ENCODE measurements at places on chromosomes 12 and 14.

GRCh38 chr12:90858252-90858651, 96.7 kb downstream of the CCER1 start:
- no peak for DNase-seq

DNA sequence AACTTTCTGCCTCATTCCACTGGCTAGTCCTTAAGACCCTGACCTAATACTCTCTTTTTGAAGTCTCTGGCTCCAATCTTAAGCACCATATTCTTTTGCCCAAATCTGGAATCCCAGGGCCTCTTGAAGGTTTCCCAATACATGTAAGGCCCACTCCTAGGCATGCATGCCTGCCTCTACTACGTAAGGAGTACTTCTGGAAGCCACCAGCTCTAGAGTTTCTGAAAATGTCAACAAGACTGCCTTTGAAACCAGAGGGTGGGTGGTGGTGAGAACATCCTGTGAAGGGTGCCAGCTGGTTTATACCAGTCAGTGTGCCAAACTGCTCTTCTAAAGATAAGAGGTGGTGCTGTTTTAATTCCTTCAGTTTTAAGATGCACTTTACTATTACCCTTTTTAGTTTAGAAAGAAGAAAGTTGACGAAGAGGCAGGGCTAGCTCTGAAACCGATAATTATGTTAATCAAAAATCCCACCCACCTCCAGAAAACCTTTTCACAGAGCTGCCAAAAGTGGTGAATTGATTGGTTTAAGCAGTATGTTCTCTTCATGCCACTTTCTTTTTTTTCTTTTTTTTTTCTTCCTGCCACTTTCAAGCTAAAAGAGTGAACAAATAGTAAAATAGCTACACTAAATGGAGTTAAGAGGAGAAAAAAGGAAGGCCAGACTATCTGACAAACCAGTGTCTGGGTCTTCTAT, 8.7 kb upstream of the WDR89 start:
- no peak for DNase-seq

DNA sequence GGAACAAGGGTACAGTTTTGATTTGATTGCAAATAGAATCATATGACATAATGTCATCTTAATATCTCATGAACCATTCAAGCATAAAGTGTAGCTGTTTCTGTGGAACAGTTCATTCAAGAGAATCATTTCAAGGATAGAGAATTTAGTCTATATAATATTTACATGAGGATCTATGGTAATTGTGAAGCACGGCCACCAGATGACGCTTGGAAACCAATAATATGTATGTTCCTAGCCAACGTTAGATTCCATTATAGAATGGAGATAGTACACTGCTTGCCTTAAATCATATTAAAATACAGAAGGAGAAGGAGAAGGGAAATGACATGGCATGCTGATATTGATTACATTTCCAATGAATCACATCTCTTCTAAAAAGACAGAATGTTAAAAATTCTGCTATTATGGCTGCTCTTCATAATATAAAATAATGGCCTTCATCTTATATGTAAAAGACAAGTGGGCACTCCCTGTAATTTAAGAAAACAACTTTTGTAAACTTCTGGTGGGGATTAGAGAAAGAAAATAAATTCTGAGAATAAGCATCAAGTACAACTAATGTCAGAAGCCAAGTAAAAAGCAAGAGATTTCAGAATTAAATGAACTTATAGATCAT, 351.0 kb downstream of the NAV3 start:
- no peak for DNase-seq

DNA sequence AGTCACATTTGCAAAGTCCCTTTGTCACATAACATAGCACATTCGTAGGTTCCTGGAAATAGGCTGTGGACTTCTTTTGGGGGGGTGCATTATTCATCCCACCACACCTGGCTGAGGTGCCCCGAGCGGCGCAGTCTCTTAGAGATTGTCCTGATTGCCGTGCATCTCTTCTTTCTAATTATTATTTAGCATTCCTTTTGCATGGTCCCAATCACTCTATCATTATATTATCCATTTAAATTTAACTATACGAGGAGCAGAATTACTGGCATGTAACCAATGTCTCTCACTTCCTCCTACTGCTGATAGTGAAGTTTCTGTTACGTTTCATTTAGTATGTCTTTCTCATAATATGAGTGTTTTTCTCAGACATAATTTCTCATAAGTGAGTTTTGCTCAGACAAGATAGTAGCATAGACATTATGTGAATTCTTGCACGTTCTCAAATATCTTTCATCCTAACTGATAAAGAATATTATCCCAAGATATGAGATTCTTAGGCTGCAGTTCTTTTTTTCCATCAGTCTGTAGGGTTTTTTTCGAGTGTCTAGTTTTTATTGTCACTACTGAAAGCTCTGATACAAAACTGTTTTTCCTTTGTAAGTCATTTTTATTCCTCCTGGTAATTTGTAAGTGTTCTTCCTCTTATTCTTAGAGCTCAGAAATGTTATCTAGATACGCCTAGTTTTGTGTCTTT, 444.3 kb downstream of the NELL2 start:
- DNase-seq = no peak

DNA sequence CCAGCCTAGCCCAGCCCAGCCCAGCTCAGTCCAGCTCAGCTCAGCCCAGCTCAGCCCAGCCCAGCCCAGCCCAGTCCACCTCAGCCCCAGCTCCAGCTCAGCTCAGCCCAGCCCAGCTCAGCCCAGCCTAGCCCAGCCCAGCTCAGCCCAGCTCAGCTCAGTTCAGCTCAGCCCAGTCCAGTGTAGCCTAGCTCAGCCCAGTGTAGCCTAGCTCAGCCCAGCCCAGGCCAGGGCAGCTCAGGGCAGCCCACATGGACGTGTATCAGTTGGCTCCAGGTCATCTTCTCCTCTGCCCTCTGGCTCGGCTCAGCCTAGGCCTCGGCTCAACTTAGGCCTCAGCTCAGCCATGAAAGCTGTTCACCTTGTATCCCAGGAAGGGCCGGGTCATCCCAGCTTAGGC, 64.7 kb downstream of the TMEM121 start:
- no peak for DNase-seq

DNA sequence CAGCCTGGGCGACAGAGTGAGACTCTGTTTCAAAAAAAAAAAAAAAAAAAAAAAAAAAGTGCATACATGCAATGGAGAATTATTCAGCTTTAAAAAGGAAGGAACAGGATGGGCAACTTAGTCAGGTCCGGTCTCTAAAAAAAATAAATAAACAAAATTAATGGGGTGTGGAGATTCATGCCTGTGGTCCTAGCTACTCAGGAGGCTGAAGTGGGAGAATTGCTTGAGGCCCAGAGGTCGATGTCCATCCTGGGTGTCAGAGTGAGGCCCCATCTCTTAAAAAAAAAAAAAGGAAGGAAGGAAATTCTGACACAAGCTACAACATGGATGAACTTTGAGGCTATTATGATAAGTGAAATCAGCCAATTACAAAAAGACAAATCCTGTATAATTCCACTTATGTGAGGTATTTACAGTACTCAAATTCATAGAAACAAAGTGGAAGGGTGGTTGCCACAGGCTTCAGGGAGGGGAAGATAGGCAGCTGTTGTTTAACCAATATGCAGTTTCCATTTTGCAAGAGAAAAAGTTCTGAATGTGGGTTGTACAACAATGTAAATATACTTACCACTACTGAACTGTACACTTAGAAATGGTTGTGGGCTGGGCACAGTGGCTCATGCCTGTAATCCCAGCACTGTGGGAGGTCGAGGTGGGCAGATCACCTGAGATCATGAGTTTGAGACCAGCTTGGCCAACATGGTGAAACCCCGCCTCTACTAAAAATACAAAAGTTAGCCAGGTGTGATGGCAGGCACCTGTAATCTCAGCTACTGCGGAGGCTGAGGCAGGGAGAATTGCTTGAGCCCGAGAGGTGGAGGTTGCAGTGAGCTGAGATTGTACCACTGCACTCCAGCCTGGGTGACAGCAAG, 12.3 kb upstream of the APOF start:
- no peak for DNase-seq

DNA sequence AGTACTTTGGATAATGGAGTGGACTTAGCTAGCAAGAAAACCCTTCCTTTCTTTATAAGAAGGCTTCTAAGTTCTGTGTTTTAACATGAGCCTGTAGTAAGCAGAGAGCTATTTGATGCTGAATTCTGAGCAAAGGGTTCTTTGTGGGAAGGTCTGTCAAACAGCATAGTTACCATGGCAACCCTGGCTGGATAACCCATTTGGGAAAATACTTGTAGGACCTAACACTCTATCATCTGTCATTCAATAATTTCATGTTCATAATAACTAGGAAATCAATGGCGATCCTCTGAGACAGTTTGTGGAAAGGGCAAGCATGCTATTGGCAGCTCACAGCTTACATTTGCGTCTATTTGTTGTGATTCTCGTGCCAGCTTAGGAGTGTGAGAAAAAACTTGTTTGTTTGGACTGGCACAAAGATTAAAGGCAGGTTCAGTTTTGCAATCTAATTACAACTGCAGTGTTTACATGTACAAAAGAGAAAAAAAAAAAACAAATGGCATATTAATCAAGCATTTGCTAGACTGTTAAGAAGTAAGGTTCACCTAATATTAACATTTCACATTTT, 219.2 kb downstream of the PDZRN4 start:
- DNase-seq = no peak

- DNase-seq = no peak
Measured at GRCh38 chr12:82912406-82912805, 225.7 kb downstream of the TMTC2 start.

- no peak for DNase-seq
Measured at GRCh38 chr12:5889381-5890047, 55.5 kb downstream of the ANO2 start.

DNA sequence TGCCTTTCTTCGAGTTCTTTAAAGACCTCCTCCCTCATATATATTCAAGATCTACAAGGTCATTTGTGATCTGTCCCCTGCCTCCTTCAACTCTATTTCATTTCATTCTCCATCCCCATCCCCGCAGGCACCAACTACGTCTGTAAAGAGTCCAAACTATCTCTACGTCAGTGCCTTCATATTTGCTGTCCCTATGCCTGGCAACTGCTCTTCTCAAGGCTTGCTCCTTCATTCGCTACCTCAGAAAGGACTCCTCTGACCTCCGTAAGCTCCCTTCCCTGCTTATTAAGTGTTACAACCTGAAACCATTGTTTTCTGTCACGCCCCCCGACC, 650 bp downstream of the LLPH start:
- peak; percentile 12 for DNase-seq

DNA sequence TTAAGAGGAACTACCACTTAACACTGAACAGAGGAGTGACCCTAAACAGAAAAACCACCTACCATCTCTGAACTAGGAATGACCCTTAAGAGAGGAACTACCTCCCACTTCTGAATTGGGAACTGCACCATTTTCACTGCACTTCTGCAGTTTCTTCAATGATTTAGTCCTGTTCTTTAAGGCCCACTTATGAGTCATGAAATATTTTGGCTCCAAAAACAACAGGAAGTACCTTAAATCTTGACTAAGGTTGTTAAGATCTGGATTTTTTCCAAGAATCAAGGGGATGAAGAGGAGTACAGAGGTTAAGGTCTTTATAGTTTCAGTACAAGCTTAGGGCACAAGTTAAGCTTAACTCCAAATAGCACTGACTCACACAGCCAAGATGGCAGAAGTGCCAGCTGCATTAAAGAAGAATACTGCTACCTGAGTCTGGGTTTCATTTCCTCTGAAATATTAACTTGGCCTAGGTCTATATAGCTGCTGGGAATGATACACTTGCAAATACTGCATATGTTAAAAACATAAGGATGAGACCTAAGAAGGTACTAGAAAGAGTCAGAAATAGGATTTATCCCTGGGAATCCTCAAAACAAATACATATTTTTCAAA, 4.2 kb downstream of the NPC2 start:
- DNase-seq = peak; percentile 95

DNA sequence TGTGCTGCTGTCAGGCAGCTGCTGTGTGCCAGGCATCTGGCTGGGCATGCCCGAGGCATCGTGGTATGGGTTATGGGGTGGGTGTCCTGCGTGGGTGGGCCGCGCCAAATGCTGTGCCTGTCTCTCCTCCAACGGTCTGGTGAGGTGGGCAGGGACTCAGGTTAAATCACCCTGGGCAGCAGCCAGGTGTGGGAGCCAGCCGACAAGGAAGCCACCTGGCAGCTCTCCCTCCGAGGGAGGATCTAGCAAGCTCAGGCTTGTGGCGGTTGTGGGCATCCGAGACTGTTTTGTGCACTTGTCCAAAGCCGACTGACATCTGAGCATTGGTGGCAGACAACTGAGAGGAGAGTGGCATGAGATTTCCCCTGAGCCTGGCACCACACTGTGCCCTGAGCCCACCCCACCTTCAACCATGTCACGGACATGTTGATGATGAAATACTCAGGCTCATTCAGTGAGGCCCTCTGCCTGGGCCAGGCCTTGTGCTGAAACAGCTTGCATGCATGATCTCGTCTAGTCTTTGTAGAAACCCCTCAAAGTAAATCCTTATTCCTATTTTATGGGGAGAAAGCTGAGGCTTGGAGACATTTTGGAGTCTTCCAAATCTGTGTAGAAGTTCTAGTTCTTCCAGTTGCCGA, 181.8 kb upstream of the MYL2 start:
- DNase-seq = no peak

DNA sequence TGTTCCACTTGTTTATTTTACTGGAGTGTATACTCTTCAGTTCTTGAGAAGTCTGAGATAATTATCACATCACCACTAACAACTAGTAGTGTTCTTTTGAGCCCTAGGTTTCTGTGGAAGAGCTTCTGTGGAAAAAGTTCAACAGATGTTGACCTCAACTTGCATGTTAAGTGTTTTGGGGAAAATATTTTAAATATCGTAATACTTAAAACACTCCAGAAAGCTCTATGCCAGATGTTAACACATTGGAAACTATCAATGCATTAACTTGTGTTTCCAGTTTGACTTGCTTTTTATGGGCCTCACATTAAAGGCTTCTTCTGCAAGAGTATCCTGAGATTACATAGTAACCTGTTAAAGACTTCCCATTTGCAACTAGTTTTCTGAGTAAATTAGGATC, 173.1 kb downstream of the DUSP6 start:
- no peak for DNase-seq

GRCh38 chr12:23655112-23655511, 294.4 kb downstream of the SOX5 start:
- DNase-seq = no peak

DNA sequence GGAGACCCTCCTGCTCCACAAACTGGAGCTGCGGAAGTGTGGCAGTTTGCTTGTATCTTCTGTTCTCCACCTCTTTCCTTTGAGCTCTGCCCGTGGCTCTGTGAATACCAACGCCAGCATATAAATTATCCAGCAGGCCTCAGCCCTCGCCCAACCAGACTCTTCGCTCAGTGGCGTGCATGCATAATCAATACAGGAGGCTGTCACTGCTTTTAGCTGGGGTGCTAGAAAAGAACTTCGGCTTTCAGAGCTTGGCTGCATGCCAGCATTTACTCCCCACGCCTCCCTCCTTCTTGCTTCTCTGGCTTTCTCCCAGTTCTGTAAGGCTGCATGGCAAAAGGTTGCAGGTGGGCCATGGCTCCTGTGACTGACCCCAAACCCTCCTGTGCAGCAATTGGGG, 26.9 kb downstream of the NRXN3 start:
- no peak for DNase-seq

DNA sequence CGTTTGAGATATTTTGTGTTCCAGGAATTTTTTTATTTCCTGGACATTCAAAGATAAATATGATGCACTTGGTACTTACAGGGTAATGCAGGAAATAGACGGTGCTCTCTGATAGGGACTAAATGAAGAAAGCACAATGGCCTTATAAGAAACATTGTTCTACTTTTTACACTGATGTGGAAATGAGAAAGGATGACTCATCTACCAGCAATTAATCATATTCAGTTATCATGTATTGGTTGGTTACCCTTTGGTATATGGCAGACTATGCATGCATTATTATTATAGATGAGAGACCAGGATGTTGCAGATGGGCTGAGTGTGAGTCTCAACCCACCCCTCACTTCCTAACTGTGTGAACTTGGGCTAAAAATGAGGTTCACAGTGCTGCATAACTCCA, 222.2 kb downstream of the FLRT2 start:
- no peak for DNase-seq

GRCh38 chr12:12999271-12999958, 650 bp downstream of the HEBP1 start:
- DNase-seq = no peak
